ENCODE measurements at places on chromosomes 11 and 22. TPM values are rescaled to one million over a fixed set of nuclear protein-coding genes. Genes with fewer than 3 reads are reported as not detected.

GRCh38 chr11:2585566-2586086 is 114.2 kb downstream of the KCNQ1OT1 start:
- no peak for DNase-seq

DNA sequence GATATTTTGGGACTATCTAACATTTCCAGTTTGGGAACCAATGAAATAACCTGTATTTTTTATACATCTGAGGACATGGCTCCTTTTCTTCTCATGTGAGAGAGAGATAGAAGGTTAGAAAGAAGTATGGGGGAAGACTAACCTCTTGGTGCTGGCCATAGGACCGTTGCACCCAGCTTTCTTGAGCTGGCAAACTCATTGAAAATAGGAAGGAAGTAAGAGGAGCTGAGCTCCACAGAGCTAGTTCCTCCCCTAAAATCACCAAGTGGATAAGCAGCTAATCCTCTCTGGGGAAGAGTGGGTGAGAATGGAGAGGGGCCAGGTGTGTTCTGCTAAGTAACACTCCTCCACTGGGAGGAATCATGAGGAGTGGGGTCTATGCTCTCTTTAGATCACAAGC is 387.4 kb upstream of the CADM1 start:
- no peak for DNase-seq

DNA sequence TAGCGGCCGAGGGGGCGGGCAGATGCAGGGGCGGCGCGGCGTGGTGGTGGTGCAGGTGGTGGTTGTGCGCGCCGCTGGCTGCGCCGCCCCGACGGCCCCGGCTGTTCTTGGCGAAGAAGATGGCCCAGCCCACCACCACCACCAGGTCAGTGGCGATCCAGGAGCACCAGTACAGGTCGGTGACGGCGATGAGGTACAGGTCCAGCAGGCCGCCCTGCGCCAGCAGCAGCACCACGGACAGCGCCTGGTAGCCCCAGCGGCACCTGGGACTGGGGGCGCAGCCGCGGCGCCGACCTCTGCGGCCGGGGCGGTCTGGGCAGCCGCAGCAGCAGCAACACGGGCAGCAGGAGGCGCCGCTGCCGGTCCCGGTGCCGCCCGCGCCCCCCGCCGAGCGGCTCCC is 879 bp downstream of the TMEM121B start:
- DNase-seq = peak; percentile 68

- DNase-seq = no peak
Measured at GRCh38 chr11:43396617-43397016, 37.9 kb downstream of the TTC17 start.

OR52N4 gene
- not detected for total RNA-seq

UNC93B1 gene
- 5.2 TPM for total RNA-seq
